WTC11 (cell line): ENCODE measurements at places on chromosomes 1 and 21.

DNA sequence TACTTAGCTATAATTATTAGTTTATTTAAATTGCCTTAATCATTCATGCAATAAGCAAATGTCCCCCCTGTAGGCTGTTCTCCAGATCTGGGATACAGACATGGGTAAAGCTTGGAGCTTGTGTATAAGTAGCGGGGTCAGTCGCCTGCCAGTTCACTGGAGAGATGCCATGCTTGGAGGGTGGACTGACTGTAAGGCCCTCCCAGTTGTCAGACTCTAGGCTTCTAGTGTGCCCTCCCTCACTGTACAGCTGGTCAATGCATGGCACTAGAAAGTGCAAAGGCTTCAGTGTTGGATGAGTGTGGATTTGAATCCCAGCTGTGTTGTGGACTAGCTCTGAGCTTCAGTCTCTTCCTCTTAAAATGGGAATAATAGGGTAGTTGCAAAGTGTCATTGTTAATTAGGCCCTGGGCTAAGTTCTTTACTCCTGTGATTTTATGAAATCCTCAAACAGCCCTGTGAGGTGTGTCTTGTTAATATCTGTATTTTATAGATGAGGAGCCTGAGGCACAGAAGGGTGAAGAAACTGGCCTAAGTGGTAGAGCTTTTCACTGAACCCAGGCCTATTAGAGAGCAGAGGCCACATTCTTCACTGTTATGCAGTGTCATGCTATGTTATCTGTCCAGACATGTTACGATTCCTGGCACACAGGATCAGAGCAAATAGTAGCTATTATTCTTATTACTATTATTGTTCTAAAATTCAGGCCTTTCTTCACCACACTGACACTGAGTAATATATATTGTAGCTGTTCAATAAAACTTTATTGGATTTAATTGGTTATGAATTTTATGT, 85.9 kb downstream of the ROR1 start:
- DNase-seq: no peak

DNA sequence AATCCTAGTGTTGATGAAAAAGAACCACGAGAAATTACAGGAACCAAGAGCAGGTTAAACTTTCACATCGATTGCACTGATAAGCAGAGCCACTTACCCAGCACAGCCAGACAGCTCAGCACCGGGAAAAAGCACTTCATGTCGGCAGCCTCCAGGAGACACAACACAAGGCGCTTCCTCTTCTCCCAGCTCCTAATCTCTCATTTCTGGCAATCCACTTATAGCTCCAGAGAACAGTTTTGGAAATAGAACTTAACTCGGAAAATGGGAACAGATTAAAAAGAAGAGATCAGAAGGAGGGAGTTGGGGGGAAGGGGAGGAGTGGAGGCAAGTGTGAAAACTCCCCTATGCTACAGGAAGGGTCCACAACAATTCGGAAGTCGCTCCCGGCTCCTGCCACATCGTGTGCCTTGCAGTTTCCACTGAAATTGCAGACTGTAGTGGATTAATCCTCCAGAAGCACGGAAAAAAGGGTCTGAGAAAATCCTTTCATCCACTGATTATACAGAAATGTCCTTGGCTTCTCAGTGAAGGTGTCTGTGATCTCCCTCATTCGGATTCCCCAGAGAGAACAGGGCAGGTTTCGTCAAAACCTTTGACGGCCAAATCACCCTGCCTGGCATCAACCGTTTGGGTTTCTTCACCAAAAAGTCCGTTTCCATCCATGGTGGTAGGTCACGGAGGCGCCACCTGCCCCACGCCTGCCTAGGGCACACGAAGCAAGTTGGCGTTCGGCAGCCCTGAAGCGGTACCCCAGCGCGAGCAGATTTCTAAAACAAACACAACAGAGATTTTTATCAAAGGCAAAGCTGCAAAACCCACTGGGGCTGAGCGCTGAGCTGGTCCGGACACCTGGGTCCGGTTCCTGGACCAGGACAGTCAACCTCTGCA, 1.1 kb downstream of the IGSF3 start:
- DNase-seq: no peak

DNA sequence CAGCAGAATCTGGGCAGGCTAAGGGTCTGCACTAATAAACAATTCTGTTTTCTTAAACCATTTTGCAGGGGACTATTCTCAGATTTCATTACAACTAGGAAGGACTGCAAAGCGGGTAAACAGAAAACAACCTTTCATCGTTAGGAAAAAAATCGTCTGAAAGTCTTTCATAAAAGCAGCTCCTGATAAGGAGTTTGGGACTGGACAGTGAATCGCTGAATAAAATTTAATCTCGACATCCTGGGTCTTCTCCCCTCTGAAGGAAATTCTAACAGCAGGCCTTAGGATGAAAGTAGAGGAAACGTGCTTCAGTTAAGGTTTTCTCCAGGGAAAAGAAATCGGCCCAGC, 471 bp upstream of the MTF2 start:
- no peak for DNase-seq

DNA sequence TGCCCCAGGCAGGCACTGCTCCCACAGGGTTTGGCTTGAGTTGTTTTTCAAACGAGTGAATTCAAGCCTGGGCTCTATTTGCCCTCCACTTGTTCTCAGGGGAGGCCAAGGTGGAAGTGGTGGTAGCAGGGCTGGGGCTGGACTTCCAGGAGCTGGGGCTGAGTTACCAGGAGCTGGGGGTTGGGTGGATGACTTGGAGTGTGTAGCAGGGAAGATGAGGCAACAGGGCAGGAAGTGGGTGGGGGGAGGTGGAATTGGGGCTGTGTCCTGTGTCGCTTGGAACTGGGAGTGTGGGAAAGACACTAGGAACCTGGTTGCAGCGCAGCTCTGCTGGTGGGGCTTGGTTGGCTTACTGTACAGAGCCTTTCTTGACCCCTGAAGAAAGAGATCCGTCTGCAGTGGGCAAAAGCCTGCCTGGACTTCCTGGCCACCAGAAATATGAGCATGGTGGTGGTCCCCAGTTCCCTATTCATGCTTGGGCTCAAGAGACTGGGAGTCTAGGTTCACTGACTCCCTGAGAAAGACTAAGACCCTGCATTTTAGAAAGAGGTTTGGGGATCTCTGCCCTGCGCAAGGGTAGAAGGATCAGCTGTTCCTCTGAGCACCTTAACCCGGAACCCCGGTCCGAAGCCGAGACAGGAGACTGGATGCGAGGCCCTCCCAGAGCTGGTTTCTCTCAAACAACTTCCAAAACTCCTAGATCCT, 3.1 kb downstream of the TFAP2E start:
- no peak for DNase-seq

DNA sequence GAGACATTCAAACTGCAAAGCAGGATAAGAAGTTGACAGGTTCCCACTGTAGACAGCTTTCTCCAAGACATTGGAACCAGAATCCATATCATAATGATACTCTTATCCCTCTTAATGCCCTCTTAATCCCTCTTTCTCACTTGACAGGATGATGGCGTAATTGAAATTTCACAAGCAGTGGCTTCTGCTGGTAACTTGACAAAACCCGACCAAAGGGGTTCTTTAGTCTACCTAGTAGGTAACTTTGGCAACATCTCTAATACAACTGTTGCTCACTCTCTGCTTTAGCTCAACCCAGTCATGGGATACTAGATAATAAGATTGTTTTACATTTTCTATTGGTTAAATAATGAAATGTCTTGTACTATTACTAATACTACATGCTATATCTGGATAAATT, 34.7 kb downstream of the S100A10 start:
- no peak for DNase-seq

GRCh38 chr1:194618101-194618500, 1431.7 kb upstream of the B3GALT2 start:
- DNase-seq: no peak

DNA sequence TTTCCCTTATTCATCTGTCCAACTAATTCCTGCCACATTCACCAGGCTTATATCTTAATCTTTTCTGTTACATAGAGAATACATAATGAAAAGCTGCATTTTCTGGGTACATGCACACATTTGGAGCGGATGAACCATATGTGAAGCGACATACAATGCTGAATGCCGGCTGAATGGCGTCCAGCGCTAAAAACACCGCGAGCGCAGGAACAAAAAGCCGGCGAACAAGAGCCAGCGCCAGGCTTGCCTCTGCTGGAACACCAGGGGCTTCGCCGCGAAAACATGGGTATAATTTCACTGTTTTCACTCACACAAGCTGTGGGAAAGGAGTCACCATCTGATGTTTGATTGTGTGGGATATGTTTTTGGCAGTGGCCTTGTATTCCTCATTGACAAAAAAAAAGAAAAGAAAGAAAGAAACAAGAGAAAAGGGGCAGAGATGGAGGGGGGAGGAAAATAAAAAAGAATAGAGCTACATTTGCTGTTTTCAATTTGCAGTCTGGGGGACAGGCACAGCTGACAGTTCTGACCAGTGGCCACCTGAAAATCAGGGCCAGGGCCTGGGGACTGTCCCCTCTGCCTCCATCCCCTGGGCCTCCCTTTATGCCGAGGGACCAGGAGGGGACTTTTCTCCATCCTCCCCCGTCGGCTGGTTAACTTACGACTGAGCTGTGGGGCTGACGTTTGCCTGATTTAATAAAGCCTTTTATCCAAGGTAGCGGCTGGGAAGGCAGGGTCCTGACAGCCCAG, 70.2 kb upstream of the OLIG2 start:
- no peak for DNase-seq
